ENCODE measurements at places on chromosomes 16 and 17. TPM values are rescaled to one million over a fixed set of nuclear protein-coding genes. Genes with fewer than 3 reads are reported as not detected.
A peak's percentile ranks its signal among the peaks of the same experiment; 100 is the strongest.

DNA sequence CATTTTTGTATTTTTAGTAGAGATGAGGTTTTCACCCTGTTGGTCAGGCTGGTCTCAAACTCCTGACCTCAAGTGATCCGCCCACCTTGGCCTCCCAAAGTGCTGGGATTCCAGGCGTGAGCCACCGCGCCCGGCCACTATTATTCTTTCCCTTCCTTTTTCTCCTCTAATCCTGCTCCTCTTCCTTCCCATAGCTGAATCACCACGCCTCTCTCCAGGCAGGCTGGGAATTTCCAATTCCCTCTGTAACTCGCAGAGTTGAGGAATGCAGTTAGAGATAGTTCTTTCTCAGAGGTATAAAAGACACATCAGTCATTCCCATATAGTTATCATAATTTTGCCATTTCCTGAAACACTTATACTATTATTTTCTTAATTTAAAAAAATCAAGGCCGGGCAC lies 11.2 kb downstream of the METTL16 start:
- DNase-seq = no peak

DNA sequence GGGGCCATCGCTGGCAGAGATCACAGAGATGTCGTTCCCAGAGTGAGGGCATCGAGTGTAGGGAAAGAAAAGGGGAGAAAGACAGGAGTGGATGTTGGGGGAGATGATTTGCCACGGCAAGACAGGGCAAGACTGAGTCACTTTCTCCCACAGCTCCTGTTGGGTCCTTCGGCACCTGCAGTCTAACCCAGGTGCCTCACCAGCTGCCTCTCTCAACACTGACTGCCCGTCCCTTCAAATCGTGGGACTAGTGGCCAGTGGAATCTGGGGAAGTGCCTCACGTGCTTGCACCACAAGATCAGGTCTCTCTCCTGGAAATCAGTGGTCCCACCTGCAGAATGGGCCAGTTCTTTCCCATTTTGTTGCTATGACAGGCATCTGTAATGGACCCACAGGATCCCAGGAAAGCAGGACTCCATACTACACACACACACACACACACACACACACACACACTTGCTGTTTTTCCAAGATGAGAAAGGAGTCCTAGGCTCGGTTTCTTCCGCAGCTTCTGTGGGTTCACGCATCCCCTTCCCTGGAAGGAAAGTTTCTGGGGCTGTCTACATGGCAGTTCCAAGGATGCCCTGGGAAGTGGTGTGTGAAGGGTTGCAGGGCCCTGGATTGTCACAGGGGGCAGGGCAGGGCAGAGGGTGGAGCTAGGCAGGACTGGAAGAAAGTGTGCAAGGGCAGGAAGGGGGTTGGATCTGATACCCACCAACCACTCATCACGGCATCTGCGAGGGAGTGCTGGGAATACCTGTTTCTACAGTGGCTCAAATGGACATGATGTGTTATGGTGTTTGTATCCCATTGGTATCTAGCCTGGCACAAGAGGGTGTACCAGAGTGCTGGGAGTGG lies 10.2 kb upstream of the CBX8 start:
- DNase-seq = no peak

DNA sequence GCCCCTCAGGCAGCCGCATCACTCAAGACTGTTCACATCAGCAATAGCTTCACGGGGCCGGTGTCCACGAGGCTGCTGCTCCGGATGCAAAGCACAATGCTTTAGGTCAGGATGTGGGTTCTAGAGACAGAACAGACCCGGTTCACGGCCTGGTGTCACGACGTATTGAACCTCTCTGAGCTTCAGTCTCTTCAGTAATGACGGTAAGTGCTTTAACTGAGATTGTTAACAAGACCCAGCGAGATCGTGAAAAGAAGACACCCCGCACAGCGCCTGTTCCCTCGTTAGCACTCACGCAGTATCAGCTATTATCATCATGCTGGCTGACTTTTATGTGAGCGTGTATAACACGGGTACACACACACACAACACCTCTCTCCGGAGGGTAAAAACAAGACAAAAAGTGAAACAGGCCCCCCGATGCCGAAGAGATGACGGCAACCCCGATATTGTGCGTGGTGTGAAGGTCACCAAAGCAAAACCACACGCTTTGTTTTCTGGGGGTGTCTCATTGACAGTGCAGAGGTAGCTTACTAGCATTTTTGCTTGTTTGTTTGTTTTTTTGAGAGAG lies 21.4 kb upstream of the ABR start:
- no peak for DNase-seq

- no peak for DNase-seq
These were observed 8.1 kb upstream of the TMEM100 start for GRCh38 chr17:55730808-55731207.

GRCh38 chr17:49018116-49018612 lies 21.0 kb downstream of the IGF2BP1 start:
- DNase-seq = no peak

- DNase-seq = peak; percentile 65
These were observed 32.2 kb upstream of the CHMP6 start for GRCh38 chr17:80959330-80960036.

DNA sequence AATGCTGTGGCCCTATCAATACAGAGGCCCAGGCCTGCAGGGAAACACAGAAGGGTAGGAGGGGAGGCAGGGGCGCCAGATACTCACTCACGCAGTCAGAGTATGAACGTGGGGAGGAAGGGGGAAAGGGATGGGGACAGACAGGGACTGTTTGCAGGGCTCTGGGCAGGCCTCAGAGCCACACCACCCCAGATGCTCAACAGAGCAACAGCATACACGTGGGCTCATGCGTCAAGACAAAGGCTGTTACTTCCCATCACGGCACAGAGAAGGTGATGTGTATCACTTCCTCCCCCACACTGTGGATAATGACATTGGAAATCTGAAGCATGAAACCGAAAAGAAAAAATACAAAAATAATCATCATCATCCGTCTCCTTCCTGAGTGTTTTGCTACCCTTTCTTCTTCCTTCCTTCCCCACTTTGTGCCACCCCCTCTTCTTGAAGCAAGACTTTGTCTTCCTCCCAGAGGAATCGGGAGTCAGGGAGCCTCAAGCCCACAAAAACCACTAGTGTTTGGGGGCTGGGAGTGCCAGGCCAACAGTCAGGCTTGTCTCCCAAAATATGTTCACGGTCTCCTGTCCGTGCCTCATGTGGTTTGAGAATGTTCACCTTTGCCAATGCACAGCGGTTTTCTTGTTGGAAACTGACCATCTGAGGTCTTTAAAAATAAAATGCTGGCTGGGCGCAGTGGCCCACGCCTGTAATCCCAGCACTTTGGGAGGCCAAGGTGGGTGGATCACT lies 20.1 kb downstream of the SLC39A11 start:
- DNase-seq = peak; percentile 14

GRCh38 chr17:48163809-48164208 lies 56.2 kb downstream of the SNX11 start:
- DNase-seq = no peak

DNA sequence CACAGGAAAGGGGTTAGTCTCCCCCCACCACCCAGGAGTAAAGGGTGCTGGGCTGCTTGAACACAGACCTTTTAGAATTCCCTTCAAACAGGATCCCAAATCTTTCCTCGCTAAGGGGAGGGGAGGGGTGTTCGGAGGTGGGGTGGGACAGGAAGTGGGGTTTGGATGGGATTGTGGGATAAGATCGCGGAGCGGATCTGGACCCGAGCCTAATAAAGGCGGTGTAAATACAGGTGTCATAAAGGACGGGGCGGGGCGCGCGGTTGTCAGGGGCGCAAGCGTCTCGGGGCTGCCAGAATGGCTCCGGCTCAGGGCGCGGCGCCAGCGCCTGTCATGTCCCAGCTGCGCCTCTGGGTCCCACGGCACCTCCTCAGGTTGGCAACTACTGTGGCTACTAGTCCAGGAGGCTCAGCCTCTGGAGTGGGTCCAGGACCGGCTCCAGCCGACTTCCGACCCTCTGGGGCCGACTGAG lies 59.8 kb upstream of the FBXO47 start:
- DNase-seq = peak; percentile 74

DNA sequence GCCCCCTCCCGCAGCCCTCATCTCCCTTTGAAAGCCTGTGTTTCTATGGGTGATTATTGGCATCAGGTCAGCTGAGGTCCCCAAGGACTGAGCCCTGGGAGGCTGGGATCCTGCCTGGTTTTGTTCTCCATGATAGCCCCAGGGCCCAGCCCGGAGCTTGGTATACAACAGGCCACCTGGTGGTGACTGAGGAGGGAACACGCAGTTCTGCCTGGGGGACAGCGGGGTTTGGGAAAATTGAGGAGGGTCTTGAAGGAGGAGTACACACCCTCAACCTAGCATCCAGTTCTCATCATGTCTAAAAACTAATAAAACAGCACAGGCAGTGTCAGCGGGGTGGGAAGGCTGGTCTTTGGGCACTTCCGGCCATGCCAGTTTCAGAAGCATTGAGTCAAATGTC lies 335.1 kb downstream of the CPPED1 start:
- DNase-seq = no peak

DNA sequence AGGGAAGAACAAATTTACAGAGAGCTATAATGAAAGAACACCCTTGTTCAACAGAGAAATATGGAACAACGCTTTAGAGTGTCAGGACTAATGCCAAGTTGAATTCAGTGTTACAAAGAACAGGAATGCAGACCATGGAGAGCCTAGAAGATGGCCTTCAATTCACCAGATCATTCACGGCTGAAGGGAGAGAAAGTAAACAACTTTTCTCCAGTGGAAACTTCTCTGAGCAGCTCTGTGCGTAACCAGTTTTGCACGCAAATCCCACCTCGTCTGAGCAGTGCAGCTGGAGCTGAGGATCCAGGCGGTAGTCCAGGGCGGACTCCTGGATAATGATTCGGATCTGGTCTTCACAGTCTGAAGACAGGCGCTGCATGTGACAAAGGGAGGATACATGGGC lies 40.5 kb upstream of the CLEC18B start:
- DNase-seq = no peak

- no peak for DNase-seq
These were observed 7.3 kb downstream of the TCF25 start for GRCh38 chr16:89880477-89881367.

- DNase-seq = no peak
These were observed 27.9 kb downstream of the SLFN12 start for GRCh38 chr17:35404360-35404759.

The SDR42E2 gene
- not detected for total RNA-seq

The SLC5A11 gene
- total RNA-seq = 0.16 TPM

- no peak for DNase-seq
These were observed 33.7 kb downstream of the TSC2 start for GRCh38 chr16:2081201-2082084.

DNA sequence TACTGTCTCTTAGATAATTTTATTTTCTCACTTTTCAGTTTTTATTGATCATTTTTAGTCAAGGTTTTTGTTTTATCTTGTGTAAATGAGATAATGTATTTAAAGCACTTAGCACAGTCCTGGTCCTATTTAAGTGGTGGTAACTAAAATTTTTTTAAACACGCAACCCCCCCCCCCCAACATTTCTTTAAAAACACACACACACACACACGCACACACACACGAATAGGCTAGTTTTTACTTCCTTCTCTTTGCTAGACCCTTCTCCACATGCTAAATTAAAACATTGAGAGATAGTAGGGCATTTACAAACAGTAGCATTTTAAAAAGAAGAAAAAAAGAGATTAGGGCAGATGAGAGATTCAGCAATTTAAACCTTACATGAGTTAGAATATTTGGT lies 5.0 kb downstream of the NFATC3 start:
- DNase-seq = no peak

DNA sequence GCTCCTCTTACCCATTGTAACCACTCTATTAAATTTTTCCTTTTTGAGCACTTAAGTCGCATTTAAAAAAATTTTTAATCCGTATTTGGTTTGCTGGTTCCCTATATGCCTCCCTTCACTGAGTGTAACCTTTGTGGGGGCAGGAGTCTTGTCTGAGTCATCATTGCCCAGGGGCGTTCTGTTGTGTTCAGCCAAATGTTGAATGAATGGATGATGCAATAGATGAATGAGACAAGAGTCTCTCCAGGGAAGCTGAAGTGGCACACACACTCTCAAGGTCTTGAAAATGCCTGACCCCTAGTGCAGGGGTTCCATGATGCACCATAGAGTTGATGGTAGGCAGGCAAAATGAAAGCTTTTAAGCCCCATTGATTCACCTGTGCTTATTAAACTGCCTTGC lies 123.0 kb upstream of the RBFOX1 start:
- DNase-seq = no peak

DNA sequence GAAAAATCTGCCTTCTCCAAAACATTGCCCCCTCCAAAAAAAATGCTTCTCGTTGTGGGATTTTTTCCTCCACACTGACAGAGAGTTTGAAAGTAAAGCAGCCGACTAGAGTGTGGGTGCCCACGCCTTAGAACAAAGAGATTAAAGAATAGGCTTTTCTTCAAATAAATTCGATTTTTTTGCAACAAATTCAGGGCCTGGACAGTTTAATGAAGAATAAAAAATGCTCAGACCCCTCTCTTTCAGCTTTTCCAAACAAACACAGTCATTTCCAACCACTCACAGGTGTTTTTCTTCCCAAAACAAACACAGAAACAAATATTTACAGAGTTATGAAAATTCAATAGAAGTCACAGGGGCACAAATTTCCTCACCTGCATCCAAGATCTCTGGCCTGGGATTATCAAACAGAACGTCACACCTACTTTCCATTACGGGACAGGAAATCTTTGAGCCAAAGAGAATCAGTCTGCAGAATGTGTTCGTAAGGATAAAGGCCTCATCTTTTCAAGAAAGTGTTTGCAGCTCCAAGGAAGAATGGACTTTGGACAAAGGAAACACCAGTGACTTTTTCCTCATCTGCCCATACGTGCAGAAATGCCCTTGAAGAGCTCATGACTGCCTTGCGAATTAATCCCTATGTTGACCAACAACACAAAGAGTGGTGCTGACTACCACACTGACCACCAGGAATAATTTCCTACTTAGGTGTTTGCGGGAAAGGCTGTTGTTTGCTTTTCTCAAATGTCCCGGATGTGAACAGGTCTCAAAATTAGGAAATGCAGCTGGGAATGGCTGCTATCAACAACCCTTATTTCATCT lies 31.3 kb upstream of the TOX3 start:
- no peak for DNase-seq

DNA sequence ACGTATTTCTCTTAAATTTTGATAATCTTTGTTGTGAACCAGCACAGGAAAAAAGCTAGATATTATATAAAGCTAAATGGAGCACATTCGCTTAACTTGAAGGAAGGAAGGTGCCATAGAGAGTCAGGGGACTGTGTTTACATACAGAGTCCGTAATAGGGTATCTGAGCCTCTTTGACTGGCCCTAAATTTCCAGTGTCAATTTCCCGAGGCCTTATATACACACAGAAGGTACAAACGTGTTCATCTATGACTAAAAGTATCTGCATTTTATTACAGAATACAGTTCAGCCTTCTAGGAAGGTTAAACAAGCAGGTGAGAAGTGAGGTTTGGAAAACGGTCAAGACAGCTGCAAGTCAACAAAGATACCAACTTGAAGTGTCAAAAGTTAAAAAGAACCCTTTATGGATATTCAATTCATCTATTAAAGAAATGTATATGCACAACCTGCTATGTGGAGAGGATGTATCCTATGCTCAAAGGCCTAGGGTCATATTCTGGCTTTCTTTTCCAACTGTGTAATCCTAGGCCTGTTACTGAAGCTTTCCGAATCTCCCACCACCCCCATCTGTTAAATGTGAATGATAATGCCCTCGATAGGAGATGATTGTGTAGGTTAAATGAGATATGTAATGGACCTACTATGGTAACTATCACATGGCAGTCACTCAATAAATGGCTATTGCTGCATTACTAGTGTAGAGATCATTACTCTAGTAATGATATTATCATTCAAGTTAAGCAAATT lies 263.7 kb upstream of the MAF start:
- DNase-seq = no peak

The ZNF232 gene
- 5.1 TPM for total RNA-seq

The ETV4 gene
- total RNA-seq = 2.0 TPM

GRCh38 chr16:69270395-69270794 lies 40.8 kb upstream of the VPS4A start:
- DNase-seq = no peak

GRCh38 chr16:56373003-56373402 lies 52.3 kb downstream of the AMFR start:
- no peak for DNase-seq

The TEKT5 gene
- not detected for total RNA-seq
